ENCODE measurements at places on chromosomes 5 and 9.

DNA sequence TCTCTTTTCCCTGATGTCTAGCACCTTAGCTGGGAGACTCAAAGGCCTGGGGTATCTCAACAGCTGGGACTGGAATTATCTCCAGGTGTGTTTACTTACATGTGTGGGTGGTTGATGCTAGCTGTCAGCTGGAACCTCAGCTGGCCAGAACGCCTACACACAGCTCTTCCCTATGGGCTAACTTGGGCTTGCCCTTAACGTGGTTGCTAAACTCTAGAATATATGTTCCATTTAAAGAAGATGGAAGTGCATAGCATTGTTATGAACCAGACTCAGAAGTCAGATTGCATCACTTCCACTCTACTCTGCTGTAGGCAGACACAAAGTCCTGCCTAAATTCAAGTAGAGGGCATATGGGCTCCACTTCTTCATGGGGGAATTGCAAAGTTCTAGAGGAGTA is 29.3 kb downstream of the SGCD start:
- DNase-seq, result no peak

DNA sequence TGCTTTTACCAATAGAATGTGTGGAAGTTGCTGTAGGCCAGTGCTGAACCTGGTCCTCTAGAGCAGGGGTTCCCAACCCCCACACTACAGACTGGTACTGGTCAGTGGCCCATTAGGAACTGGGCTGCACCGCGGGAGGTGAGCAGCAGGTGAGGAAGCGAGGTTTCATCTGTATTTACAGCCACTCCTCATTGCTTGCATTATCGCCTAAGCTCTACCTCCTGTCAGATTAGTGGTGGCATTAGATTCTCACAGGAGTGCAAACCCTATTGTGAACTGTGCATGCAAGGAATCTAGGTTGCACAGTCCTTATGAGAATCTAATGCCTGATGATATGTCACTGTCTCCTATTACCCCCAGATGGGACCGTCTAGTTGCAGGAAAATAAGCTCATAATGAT is 6.1 kb upstream of the CCDC152 start:
- no peak for DNase-seq

DNA sequence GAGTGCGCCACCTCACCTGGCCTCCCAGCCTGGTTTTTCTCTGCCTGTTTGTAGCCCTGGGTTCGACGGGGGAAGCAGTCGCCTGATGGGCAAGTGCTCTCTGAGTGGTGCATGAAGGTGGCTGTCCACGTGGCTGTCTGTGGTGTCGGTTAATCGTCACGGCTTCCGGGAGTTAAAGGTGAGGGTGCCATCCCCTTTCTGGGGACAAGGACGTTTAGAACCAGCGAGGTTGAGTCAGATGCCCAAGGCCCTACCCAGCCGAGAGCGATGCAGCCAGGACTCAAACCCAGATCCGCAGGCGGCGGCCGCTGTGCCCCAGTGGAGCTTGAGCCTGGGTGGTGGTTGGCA is 47.7 kb downstream of the RXRA start:
- no peak for DNase-seq

GRCh38 chr9:116476935-116477381 is 210.1 kb upstream of the TRIM32 start:
- no peak for DNase-seq

DNA sequence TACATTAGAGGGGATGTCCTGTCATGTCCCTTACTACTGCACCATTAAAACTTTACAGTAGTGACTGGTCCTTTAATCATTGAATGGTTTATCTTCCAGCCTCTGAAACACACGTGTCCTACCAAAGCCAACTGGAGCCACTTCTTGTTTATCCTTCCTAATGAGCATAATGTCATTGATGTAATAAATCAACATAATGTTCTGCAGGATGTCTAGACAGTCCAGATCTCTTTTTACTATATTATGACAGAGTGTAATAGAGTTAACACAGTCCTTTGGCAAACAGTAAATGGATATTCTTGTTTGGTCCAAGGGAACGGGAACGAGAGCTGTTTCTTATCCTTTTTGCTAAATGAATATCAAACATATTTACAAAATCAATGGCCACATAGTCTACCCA is 88.1 kb upstream of the PTPRD start:
- DNase-seq, result no peak

DNA sequence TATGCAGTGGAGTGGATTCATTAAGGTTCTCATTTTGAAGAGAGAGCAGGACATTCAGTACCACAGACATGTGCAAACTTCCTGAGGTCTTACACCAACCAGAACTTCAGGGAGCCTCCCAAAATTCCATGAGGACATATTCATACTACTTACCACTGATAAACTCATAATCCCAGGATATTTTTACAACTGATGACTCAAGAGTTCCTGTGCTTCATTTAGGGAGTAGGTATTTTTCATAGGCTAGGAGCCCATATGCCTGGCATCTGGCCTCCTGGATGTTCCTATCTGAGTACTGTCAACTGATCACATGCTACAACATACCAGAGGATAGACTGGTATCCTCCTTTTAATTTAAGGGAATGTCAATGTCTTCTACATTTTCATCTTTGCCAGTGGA is 578.0 kb downstream of the EFNA5 start:
- DNase-seq, result peak; percentile 8

DNA sequence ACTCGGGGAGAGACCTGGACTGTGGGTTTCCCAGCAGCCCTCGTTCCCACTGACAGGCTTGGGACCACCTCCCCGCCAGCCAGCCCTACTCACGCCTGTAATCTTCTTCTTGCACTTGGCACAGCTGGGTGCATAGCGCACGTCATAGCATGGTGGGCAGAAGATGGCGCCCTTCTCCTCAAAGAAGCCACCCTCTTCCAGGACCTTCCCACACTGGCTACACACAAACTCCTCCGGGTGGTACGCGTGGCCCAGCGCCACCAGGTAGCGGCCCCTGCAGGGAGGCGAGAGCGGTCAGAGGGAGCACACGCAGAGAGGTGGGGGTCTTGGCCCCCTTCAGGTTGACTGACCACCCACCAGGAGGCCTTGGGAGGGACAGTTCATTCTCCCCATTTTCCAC is 9.4 kb downstream of the PDLIM7 start:
- DNase-seq, result no peak

DNA sequence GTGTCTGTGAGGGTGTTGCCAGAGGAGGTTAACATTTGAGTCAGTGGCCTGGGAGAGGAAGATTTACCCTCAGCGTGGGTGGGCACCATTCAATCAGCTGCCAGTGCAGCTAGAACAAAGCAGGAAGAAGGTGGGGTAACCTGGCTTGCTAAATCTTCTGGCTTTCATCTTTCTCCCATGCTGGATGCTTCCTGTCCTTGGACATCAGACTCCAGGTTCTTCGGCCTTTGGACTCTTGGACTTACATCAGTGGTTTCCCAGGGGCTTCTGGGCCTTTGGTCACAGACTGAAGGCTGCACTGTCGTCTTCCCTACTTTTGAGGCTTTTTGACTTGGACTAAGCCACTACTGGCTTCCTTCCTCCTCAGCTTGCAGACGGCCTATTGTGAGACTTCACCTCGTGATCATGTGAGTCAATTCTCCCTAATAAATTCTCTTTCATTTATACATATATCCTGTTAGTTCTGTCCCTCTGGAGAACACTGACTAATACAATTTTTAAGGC is 38.1 kb downstream of the PBX3 start:
- DNase-seq, result no peak

GRCh38 chr9:92353051-92353450 is 27.3 kb downstream of the CENPP start:
- DNase-seq, result no peak

GRCh38 chr5:97714424-97714823 is 531.4 kb upstream of the RIOK2 start:
- no peak for DNase-seq

DNA sequence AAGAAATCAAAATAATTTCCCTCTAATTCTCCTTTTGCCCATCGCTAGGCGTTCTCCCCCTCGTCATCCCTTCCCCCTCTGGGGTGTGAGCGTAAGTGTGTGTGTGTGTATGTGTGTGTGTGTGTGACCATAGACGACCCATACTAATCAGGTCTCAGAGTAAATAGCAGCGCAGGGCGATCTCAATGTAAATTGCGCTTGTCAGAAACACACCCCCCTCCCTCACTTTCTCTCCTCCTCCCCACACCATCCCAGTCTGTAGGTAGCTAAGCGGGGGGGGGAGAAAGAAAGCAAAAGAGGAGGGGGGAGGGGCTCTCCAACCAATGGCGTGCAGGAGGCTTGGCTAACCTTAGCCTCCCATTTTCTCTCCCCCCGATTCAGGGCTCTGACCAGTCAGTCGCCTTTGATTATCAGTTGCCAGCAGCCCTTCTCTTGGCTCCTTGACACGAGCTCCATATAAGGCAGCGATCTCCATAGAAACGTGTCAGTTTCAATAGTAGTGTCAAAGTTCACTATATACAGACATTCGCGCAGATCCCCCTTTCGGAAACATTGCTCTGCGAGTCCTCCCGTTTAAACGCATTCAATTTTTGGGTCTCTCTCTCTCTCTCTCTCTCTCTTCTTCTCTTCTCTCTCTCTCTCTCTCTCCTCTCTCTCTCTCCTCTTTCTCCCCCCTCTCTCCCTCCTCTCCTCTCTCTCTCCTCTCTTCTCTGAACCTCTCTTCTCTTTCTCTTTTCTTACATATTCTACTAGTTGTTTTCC is at the start of gene NR2F1:
Gene NR2F1, plus strand, starts transcription at position 546 of the 762 bp plus-strand sequence. CDS start 1,802 bp downstream, outside the sequence.
- peak; percentile 99 for DNase-seq

- no peak for DNase-seq
These were observed 45.9 kb downstream of the LARP1 start for GRCh38 chr5:154801083-154801482.

GRCh38 chr9:19290103-19290502 is 59.6 kb downstream of the DENND4C start:
- no peak for DNase-seq

- no peak for DNase-seq
These were observed 9.1 kb downstream of the PIK3R1 start for GRCh38 chr5:68224509-68225187.

GRCh38 chr5:150219142-150219541 is 29.3 kb downstream of the SLC6A7 start:
- no peak for DNase-seq

DNA sequence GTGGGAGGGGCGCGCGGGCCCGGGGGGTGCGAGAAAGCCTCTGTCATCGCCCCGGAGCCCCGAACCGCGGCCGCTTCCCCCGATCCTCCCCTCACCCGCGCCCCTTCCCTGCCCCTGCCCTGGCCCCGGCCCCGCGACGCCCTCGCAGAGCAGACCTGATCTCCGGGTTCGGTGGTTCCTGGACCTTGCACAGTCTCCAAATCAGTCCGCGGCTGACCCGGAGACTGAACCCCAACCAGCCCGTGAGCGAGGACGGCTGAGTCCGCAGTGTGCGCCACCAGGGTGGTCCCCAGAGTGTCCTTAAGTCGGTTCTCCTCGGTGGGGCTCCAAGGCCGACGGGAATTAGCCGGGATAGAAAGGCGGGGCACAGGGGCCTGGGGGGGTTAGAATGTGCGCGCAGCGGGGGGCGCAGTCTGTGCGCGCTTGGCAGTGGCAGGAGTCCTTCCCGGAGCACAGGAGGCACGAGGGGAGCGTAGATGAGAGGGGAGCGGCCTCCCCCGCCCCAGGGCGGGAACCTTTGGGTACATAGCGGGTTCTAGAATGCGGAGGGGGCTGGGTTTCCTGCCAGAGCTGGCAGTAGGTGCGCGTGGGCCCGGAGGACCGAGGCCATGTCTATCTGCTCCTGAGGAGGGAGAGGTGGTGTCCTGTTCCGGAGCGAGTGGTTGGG is 779 bp downstream of the PKN3 start:
- no peak for DNase-seq

- DNase-seq, result peak; percentile 45
These were observed 388.5 kb upstream of the CTNND2 start for GRCh38 chr5:12292610-12293204.

GRCh38 chr5:151222790-151223446 is 974 bp downstream of the CCDC69 start:
- no peak for DNase-seq

DNA sequence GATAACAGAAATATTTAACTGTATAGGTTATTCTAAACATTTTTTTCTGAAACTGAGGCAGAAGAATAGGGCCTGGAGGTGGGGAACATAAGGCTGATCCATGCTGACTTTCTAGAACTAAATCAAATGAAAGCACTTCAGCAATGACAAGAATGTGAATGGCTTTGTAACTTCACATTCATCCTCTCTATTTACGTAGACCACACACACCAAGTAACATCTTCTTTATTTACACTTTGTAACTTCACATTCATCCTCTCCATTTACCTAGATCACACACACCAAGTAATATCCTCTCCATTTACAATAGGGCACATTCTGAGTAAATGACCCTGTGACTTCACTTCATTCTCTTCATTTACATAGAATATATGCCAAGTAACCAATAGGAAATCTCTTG is 251.8 kb upstream of the CDH9 start:
- no peak for DNase-seq

DNA sequence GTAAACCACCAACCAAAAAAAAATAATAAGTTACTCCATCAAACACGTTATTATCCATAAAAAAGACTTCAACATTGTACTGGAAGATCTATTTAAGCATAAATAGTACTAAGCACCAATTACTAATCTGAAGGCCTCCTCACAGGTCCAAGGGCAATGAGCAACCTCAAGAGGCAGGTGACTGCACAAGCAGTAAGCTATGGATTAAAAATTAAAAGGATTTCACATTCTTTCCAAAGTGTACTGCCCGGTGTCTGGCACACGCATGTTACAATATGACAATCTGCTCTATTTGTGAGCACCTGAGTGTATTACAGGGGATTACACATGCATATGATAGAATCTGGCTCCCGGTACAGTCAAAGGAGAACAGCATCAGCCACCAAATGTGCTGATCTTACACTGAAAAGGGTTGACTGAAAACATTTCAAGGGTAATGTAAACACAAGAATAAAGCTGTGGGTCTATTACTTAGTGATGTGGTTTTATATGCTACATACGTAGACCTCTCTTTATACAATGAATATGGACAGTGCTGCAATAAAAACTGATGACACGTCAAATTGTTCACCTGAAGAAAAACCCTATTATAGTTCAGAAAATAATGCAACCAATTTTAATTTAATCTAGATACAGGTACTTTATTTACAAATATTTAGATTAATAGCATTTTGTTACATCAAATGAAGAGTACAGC is 22.8 kb downstream of the RAB14 start:
- no peak for DNase-seq

DNA sequence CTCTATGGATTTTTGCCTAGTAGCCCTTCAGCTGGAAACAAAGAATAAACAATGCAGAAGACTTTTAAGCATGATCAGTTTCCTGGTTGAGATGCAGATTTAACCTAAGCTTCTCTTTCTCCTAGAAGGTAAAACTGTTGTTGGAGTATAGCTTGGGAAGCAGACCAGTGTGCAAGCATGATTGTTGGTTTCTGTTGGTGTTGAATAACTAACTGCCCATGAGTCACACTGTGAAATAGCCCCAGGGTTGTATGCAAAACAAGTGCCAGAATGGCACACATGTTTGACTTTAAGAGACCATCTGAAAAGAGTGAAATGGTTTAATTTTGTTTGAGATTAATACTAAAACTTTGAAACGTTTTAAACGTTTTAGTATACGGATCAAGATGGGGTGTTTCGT is 227.1 kb downstream of the ARHGEF28 start:
- peak; percentile 89 for DNase-seq

DNA sequence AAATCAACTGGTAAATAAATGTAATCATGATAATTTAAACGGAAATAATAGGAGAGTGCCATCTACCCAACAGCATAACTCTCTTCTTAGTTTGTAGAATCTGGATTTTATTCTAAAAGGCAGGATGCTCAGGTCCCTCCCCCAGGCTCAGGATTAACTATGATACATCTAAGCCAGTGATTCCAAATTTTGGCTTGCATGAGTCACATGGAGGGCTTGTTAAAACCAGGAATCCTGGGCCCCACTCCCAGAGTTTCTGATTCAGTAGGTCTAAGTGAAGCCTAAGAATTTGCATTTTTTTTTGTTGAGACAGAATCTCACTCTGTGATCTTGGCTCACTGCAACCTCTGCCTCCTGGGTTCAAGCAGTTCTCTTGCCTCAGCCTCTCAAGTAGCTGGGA is 62.3 kb upstream of the ZFR start:
- peak; percentile 84 for DNase-seq
